ENCODE measurements at places on chromosomes 13 and 19. TPM values are rescaled to one million over a fixed set of nuclear protein-coding genes. Genes with fewer than 3 reads are reported as not detected.

Gene USHBP1
- total RNA-seq = not detected

Gene EDDM13
- not detected for total RNA-seq

Gene TEX30
- 37.0 TPM for total RNA-seq

Gene SMIM24
- total RNA-seq = 0.50 TPM

Gene KCNJ14
- total RNA-seq = 0.35 TPM

DNA sequence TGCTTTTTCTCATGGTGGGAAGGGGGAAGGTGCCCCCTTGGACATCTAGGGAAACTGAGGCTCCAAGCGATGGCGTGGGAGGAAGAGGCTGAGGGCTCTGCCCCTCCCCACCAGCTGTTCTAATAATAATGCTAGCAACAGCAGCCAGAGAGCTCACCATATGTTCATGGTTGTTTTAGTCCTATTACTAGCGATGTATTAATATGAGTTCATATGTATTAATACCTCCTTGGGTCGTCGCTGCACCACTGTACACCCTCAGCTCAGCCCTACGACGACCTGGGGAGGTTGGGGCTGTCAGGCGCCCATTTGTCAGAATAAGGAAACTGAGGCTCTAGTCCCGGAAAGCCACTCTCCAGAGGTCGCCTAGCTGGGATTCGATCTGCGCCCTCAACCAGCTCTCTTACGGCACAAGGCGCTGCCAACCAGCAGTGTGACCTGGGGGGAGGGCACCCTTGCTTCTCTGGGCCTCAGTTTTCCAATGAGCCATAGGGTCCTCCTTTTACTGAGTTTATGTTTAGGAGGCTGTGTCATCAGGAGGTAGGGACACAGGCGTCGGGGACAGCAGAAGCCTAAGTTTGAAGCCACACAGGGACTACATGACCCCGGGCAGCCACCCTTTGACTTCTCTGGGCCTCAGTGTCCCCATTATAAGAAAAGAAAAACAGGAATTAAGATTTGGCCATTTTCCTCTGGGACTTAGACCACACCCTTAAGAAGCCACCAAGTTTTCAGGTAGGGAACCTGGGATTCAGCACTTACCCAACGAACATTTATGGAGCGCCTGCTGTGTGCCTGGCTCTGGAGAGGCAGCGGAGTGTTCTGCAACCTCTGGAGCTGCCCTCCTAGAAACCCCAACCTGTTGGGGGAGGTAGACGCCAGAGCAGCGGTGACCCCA lies 664 bp downstream of the MAST3 start:
- no peak for DNase-seq

- no peak for DNase-seq
Observed at GRCh38 chr19:2282062-2282861, at the start of gene PEAK3. TSS of gene PEAK3 (minus strand) at chr19:2282175. CDS start at chr19:2280931, 1,244 bp downstream.

Data from renal cortical epithelial cell (primary cell).